ENCODE measurements at places on chromosomes 1 and 21.
A peak's percentile ranks its signal among the peaks of the same experiment; 100 is the strongest.

DNA sequence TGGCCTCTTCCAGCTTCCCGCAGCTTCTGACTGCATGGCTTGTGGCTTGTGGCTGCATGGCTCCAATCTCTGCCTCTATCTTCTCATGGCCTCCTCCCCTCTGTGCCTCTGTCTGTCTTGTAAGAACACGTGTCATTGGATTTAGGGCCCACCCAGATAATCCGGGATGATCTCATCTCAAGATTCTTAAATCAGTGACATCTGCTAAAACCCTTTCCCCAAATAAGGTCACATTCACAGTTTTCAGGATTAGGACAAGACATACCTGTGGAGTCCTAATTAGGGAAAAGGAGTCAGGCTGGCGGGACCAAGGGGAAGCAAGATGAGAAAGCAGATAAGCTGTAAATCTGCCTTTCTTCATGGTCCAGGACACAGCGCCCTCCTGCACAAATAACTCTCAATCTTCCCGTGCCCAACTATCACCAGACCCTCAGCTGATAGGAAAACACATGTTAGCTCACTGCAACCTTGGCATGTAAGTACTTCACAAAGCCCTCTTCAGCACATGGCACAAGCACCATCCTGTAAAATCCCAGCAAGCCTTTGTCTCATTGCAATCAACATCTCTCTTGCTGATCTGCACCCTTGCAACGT is 82.2 kb downstream of the SPSB1 start:
- DNase-seq = peak; percentile 63

DNA sequence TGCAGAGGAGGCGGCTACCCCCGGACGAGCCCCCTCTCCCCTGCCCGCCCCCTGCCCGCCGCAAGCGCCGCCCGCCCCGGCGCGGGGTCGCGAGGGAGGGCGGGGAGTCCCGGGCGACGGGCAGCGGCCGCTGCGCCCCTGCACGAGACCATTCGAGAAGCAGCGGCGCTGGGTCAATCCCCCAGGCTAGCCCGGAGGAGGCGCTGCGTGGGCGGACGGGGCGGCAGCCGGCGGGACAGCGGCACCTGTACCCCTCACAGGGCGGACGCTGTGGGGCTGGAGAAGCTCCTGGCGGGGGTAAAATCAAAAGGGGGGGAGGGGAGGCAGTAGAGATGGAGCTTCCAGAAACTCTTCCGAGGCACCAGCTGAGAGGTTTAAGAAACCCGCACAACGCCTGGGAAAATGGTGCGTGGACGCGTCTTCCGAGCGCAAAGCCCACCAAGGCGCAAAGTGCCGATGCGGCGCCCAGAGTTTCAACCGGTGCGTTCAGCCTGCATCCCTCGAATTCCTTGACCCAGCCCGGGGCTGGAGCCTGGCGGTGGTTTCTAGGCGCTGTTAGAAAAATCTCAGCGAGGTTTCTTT is at the start of gene PLPPR5:
PLPPR5 (minus strand) TSS at position 1 of the 582 bp plus-strand sequence. CDS start 190 bp downstream, outside the sequence.
- no peak for DNase-seq

DNA sequence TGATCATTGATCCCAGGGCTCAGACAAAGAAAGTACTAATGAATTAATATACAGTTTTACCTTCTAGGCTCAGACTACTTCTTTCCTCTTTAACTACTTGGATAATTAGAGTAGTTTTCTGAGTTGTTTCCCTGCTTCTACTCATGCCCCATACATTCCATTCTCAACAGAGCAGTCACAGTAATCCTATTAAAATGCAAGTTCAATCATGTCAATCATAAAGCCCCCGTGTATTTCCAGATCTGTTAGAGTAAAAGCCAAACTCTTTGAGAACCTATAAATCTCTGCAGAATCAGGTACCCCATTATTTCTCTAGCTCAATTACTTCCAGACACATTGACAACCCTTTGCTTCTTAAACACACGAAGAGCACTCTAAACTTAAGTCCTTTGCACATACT is 242.1 kb upstream of the PRMT6 start:
- DNase-seq = no peak

GRCh38 chr1:3067301-3067670 is 1.7 kb upstream of the PRDM16 start:
- DNase-seq = no peak

DNA sequence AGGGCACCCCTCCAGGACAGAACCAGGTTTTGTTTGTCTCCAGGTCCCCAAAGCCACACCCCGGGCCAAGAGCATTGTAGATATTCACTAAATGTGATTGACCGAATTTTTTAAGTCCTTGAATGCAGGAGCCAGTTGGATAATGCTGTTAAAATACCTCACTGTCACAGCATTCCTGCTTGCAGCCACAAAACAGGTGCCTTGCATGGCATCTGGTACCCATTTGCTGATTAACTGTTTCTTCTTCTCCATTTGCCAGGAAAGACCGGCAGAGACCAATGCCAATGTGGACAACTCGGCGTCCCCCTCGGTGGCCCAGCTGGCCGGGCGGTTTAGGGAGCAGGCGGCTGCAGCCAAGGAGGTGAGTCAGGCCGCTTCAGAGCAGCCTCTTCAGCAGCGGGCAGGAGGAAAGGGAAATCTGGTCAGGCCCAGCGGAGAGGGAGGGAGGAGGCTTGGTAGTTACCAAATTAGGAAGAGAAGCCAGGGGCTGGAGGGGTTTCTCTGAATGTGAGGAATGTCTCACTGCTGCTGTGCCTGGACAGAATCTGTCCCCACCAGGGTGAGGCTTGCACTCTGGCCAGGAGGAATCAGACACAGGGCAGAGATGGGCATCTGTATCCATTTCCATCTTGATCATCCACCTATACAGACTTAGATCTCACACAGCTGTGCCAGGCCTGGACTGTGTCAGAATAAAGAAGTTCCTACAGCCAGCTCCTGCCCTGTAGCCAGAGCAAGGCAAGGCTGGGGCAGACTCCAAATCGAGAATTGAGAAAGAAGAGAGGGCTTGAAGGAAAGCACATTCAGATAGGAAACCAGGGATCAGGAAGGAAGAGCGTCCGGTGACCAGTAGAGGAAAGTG is 37.9 kb upstream of the MPZL1 start:
- DNase-seq = no peak

DNA sequence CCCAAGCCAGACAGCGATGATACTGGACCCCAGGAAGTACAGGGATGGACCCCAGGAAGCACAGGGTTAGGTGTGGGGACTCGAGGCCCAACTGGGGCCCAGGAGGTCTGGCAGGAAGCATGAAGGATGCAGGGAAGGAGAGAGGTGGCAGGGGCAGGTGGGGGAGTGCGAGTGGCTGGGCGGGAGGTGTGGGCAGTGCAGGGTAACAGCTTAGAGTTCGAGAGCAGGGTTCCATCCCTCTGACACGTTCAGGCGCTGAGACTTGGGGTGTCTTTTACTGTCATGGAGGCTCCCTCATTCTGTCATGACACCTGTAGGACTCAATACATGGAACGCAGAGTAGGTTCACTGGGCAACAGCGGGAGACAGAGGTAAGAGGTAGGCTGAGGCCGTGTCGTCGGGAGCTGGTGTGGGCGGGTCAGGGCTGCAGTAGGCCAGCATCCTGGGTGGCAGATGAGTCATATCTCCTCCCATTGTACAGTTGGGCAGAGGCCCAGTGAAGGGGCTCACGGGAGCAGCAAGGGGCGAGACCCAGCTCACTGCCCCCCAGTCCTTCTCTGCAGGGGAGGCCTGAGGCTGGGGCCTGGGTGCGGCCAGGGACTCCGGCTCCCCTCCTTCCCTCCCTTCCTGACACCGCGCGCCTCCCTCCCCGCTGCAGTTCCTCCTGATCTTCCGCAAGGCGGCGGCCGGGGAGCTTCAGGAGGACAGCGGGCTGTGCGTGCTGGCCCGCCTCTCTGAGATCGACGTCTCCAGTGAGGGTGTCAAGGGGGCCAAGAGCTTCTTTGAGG is 11.6 kb upstream of the CTRC start:
- DNase-seq = no peak

- peak; percentile 22 for DNase-seq
Observed at GRCh38 chr1:18703041-18703621, 72.5 kb downstream of the PAX7 start.

GRCh38 chr1:26705788-26706311 is 10.0 kb downstream of the ARID1A start:
- no peak for DNase-seq

- no peak for DNase-seq
Observed at GRCh38 chr1:197559655-197560054, 215.6 kb downstream of the DENND1B start.

DNA sequence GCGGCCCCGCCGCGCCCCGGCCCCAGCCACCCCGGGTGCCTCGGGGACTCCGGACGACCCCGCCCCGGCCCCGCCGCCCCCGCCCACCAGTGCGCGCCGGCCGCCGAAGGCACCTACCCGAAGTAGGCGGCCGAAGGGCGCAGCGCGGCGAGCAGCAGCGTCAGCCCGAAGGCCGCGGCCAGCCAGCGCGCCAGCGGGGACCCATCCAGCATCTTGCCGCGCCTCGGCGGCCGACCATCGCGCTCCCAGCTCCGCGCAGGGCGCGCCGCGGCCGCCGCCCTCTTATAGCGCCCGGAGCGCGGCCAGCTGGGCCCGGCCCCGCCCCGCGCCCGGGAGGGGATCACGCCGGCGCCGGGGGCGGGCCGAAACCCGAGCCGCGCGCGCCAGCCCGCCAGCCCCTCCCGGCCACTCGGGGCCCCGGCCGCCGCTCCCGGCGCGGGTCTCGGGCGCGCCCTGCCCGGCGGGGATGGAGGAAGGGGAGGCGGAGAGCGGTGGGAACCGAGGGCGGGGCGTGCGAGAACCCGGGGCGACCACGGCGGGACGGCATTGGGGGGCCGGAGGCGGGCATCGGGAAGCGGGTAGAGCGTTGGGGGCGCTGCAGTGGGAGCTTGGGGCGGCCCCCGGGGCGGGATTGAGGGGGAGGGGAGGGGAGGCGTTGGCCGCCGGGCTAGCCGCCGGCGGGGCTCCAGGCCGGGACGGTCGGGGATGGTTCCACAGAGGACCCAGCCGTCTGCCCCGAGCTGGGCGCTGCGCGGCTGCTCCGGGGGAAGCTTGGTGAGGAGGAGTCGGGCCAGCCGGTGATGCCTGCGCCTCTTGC is at the start of gene WNT9A:
WNT9A (minus strand) TSS at position 257 of the 817 bp plus-strand sequence; CDS start at position 212, 45 bp downstream.
- DNase-seq = no peak

- DNase-seq = no peak
Observed at GRCh38 chr1:204462229-204462561, 32.4 kb downstream of the PIK3C2B start.

DNA sequence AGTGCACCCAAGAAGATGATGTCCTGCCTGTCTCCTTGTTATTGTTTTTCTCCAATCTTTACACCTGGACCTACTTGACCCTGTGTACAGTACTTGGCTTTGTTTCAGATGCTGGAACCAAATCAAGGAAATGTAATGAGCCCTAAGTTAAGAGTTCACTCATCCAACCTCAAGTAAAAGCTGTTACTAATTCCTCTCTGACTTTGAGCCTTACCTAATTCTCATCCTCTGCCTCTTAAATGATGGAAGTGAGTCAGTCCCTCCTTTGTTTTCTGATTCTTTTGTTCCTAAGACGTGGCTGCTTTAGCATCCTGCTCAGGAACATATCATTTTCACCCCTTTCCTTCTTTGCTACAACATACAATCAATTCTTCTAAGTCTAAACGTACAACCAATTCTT is 15.3 kb upstream of the PLA2G4A start:
- DNase-seq = no peak

- no peak for DNase-seq
Observed at GRCh38 chr1:117401761-117402160, 34.5 kb downstream of the MAN1A2 start.

DNA sequence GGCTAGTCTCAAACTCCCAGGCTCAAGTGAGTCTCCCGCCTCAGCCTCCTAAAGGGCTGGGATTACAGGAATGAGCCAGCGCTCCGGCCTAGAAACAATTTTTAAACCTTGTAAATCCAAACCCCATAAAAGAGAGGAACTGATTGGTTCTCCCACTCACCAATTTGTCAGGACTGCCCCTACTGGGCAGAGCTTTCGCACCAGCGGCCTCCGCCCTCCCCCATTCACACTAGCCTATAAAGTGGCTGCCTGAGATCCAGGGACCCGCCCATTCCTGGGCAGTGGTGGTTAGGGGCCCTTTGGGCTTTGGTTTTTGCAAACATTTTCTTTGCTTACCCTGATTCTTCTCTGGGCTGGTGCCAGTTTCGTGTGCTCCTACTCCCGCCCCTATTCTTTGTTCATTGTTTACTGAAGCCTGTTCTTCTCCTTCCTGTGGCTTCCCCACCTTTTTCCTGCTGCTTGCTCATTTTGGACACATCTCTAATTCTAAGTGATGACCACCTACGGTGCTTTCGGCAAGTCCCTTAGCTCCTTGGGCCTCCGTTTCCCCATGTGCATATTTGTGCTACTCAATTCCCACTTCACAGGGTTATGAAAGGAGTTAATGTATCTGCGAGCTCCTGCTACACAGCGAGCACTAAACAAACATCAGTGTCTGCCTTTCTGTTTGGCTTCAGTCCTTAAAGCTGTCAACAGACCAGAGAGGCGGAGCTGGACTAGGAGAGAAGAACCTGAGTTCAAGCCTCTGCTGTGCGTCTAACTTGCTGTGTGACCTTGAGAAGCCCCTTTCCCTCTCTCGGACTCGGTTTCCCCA is 39.8 kb upstream of the CLIC4 start:
- peak; percentile 90 for DNase-seq

DNA sequence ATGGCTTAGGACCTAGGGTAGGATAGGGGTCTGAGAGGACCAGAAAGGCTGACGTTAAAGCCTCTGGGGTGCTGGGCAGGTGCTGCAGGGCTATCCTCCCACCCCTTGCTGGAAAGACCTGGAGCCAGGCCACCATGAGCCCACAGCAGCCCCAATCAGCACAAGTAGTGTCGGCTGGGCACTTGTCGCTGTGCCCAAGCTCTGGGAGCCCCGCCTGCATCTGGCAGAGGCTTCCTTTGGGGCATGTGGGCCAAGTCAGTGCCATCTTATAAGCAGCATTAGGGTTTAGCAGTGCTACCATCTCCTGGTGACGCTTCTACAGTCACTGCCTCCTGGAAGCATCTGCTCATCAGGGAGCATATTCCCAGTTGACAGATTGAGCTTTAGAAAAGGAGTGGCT is 31.3 kb downstream of the MAN1C1 start:
- no peak for DNase-seq
